ENCODE measurements at places on chromosomes 11 and 22. TPM values are rescaled to one million over a fixed set of nuclear protein-coding genes. Genes with fewer than 3 reads are reported as not detected.

- DNase-seq = no peak
These were observed 57.2 kb upstream of the ALDH3B2 start for GRCh38 chr11:67731583-67731982.

DNA sequence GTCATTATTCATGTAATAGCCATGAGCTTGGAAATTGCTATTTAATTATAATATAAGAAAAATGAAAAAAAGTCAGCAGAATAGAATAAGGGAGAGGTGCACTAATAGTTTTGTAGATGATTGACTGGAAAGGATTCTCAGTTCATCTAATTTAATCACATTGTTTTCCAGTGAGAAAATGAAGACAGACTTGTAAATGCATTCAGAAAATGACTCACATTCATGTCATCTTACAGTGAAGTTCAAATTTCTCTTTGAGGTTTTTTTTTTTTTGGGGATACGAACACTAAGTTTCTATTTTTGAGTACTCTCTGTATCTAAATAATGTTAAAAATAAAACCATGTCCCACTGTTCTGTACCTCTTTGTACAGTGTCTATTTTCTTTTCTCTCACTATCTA lies 18.5 kb upstream of the OR4A16 start:
- no peak for DNase-seq

- DNase-seq = no peak
These were observed 224.1 kb downstream of the SNX19 start for GRCh38 chr11:130692220-130692619.

- DNase-seq = no peak
These were observed 3.6 kb downstream of the CLTCL1 start for GRCh38 chr22:19287889-19288288.

GRCh38 chr22:22771696-22772377 lies 115.8 kb upstream of the IGLL5 start:
- DNase-seq = no peak

GRCh38 chr11:74820763-74821162 lies 72.1 kb downstream of the RNF169 start:
- no peak for DNase-seq

DNA sequence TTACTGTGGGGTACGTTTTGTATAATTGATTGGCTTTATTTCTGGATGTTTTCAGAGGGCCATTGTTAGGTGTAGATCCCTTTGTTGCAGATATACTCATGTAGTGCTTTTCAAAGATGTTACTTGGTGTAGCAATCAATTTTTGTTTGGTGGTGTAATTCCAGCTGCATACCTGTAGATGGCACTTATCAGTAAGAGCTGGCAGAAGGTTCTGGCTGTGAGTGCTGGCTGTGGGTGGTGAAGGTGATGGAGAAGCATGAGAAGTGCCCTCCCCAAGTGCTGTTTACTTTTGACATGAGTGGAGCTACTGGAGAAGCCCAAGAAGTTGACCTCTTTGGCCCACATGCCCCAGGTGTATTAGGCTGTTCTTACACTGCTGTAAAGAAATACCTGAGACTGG lies 1074.9 kb downstream of the FAM181B start:
- no peak for DNase-seq

- peak; percentile 66 for DNase-seq
These were observed 22.1 kb upstream of the DRD2 start for GRCh38 chr11:113497066-113497910.

The DDIAS gene
- 2.9 TPM for polyA plus RNA-seq

The GALNT18 gene
- polyA plus RNA-seq = 8.1 TPM

The DLG2 gene
- 12.9 TPM for polyA plus RNA-seq

The MB gene
- polyA plus RNA-seq = 2.7 TPM

The KRTAP5-10 gene
- not detected for polyA plus RNA-seq
